ENCODE measurements at places on chromosomes 16 and 17.

- DNase-seq: peak; percentile 52
Measured at GRCh38 chr17:56833057-56833808, 487 bp downstream of the C17orf67 start.

GRCh38 chr17:27601069-27601974, 29.7 kb upstream of the LGALS9 start:
- peak; percentile 62 for DNase-seq

GRCh38 chr17:45307290-45308015, 9.4 kb downstream of the MAP3K14 start:
- DNase-seq: no peak

DNA sequence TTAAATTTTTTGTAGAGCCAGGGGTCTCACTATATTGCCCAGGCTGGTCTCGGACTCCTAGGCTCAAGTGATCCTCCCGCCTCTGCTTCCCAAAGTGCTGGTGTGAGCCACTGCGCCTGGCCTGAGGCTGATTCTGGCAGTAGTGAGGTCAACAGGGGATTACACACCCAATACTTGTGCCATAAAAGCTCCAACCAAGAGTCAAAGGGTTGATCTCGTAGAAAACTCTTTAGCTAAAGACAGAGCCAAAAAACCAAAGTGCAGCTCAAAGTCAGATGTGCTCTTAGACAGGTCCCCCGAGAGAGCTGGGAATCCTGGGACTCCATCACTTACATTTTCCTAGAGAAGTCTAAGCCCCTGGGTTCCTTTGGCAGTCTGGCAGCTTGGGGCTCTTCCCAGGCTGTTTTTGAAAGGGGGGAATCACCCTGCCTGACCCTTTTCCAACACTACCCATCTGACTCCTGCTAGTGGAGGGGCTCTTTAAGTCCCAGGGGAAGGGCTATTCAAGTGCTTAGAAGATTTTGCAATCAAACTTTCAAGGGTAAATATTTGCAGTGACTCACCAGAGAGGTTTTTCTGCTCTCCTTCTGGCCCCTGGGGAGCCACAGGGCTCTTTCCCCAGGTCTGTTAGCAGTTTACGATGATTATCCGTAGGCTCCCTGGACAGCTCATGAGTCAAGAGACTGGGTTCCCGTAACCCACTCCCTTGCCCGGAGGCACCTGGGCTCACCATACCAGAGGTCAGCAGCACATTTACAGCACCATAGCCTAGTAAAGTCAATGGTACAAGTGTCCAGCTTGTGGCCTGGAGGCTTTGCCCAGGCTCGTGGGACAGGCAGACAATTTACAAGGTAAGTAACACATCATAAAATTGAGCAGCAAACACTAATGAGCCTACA, 408.7 kb downstream of the SLC39A11 start:
- no peak for DNase-seq

DNA sequence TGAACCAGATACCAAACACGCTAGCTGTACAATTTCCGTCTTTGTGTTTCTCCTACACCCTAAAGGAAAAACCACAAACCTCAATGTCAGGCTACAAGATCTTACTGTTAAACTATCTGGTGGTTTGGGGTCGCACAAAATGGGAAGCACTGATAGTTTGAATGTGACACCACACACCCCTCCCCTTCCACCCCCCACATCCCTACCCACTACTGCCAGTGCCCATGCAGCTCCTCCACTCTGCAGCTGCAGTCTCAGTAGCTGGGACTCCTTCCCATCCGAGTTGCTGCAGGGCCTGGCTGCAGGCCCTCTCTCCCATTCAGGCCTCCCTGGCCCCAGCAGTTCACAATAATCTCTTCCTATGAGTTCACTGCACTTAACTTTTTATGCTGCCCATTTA, 18.4 kb downstream of the TRAP1 start:
- no peak for DNase-seq

DNA sequence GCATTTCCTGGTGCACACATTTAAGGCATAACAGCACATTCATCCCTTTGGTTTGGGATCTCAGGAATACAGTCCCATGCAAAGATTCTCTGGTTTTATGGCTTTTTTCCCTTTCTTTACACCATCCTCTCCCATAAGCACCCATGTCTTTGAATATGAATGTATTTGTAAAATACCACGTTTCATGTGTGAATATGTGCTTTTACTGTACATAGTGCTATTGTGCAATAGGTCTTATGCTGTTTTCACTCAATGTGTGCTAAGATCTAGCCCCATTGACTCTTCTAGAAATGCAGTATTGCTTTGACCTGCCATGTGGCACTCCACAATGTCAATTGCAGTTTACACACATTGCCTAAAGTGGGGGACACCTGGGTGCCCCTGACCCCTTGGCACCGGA, 10.1 kb upstream of the SPNS1 start:
- no peak for DNase-seq

DNA sequence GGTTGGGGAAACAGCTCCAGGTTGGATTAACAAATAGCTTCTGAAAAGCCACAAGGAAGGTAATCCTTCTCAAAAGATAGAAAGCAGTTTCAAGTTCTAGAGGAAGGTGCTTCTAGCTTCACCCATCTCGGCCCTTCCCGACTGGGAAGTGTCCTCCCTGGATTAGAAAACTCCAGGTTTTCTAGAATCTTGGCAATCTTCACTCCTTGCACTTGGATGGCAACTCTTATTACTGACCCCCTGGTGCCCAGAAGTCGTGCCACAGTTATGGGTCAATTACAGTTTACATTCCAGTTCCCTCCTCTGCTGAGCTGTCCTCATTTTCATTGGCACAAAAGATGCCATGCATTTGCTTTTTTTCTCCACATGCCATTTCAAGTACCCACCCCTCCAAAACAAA, 65.6 kb downstream of the SMG6 start:
- no peak for DNase-seq

DNA sequence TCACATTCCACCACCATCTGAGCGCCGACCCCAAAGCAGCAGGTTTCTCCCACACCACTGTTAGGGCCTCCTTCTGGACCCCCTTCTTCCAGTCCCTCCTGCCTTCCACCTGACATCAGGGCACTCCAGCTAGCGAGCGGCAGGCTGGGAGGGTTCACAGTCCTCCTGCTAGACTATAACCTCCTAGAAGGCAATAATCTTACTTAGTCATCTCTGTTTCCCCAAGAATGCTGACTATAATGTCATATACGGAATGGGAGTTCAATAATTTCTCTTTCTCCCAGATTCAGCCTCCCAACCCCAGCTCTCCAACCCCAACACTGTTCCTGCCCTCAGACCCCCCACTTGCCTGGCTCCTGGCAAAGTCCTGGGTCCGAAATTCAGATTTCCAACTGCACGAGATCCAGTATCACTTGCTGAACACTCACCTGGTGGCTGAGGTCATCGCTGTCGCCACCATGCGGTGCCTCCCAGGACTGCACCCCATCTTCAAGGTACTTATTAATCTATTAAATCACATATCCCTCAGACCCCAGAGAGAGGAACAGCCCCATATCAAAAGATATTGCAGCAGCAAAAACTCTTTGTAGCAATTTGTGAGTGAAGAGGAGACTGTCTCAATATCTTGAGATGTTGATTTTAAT, 5.6 kb downstream of the ALOX12 start:
- DNase-seq: no peak

DNA sequence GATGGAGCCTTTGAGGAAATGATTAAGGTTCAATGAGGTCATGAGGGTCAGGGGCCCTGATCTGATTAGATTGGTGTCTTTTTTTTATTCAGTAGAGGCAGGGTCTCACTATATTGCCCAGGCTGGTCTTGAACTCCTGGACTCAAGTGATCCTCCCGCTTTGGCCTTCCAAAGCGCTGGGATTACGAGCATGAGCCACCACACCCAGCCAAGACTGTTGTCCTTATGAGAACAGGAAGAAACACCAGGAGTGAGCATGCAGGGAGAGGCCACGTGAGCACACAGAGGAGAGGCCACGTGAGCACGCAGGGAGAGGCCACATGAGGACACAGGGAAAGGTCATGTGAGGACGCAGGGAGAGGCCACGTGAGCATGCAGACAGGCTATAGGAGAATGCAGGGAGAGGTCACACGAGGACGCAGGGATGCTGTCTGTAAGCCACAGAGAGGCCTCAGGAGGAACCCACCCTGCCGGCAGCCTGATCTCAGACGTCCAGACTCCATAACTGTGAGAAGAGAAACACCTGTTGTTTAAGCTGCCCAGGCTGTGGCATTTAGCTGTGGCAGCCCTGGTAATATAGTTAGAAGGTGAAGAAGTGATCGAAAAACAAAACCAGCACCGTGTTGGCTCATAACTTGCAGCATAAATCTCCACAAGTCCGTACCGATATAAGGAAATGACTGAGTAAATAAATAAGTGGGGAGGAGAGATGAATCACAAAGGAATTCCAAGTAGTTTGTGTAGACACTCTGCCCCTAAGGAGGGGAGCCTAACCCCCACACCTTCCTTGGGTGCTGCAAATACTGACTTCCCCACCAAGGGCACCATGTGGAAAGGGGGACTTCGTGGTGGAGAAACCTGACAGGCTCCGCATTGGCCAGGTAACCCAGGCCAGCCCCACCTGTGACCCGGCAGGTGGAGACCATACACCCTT, 14.6 kb upstream of the CSNK1D start:
- no peak for DNase-seq

GRCh38 chr16:7976563-7976962, 613.7 kb downstream of the TMEM114 start:
- no peak for DNase-seq

GRCh38 chr16:3945751-3946603, 65.5 kb upstream of the CREBBP start:
- DNase-seq: no peak

- no peak for DNase-seq
Measured at GRCh38 chr17:77770331-77771105, 188.0 kb upstream of the TNRC6C start.

DNA sequence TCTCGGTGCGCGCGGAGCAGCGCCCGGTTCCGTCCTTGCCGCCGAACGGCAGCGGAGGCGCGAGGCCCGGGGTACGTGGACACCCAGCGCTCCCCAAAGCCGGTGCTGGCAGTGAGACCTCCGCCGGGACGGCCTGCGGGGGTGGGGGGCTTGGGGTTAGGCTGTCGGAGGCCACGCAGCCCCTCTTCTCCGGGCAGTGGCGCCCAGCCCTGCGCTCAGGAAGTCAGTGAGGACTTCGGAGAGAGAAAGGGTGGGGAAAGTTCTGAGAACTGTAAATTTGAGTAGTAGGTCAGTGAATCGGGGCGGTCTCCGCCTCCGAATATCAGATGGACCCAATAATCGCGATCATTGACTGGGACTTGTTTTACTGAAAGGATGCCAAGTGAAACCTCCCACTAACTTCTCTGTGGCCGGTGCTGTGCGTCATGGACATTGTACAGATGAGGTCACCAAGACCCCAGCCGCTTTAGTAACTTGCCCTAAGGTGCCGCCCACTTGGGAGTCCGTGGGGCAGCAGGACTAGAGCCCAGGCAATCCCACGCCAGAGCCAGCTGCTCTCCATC, 468 bp downstream of the IL4R start:
- DNase-seq: no peak

DNA sequence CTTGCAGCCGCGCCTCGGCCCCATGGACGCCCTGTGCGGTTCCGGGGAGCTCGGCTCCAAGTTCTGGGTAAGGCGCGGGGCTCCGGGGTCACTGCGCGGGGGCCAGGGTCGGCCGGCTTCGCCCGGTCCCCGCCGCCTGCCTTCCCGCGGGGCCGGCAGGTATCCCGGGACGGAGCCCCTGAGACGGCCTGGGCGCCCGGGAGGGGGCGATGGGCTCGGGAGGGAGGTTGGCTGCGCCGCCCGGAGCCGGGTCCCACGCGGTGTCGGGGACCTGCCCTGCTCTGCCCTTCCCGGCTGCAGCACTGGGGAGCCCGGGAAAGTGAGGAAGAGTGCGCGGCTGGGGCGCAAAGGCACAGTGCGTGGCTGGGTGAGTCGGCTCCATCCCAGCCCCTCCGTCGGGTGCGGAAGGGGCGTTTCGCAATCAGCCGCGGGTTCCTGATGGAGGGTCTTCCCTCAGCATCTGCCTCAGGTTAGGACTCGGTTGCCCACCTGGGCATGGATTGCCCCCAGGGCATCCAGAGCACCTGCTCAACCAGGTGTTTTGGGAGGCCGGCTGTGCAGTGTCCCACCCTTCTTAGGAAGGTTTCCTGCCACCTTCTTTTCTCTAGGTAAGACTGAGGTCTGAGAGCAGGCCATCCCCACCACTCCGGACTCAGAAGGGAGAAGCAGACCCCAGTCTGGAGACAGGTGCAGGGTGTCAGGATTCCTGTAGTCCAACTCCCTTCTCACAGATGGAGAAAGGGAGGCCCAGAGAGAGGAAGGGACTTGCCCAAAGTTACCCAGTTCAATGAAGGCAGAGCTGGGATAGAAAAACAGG, 442 bp downstream of the ABCC3 start:
- DNase-seq: no peak

DNA sequence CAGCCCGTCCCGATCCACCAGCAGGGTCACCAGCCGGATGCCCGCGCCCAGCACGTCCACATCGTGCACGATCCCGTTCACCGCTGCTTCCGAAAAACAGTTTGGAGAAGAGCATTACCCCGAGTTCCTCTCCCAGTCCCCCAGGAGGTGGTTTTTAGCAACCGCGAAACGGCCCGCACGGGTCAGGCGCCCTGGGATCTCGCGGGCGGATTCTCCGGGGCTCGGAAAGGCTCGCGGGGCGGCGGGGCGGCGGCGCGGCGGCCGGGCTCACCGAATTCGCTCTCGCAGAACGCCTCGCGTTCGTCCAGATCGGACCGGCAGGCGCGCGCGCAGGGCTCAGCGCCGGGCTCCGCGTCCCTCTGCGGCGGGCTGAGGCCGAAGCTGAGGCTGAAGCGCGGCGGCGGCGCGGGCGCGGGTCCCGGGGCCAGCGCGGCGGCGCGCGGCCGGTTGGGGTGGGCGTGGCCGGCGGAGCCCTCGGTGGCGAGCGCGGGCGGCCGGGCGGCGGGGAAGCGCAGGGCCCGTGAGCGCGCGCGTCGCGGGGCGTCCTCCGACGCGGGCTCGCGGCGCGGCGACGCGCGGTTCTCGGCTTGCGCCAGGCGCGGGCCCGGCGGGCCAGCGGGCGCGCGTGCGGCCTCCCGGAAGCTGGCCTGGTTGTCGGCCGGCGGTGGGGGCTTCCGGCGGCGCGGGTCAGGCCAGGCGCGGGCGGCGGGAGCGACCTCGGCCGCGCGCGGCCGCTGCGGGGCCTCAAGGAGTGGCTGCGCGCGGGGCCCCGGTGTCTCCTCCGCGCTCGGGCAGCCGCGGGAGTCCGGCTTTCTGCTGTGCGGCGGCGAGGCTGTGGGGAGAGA, 2.9 kb downstream of the C17orf58 start:
- peak; percentile 58 for DNase-seq

DNA sequence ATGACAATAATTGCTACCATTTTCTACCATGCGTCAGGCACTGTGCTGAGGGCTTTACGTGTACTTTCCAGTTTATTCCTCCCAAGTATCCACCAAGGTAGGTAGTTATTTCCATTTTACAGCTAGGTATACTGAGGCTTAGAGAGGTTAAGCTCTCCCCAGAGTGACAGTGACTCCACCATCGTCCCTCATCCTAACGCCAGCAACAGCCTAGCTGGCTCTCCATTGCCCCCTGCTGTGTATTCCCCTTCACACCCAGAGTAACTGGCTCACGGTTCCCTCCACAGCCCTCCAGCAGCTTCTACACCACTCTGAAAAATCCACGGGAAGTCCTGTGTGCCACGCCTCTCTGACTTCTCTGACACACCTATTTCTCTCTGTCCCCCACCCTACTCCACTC, 7.1 kb upstream of the ASGR1 start:
- no peak for DNase-seq
